ENCODE measurements at places on chromosomes 7 and 10.

DNA sequence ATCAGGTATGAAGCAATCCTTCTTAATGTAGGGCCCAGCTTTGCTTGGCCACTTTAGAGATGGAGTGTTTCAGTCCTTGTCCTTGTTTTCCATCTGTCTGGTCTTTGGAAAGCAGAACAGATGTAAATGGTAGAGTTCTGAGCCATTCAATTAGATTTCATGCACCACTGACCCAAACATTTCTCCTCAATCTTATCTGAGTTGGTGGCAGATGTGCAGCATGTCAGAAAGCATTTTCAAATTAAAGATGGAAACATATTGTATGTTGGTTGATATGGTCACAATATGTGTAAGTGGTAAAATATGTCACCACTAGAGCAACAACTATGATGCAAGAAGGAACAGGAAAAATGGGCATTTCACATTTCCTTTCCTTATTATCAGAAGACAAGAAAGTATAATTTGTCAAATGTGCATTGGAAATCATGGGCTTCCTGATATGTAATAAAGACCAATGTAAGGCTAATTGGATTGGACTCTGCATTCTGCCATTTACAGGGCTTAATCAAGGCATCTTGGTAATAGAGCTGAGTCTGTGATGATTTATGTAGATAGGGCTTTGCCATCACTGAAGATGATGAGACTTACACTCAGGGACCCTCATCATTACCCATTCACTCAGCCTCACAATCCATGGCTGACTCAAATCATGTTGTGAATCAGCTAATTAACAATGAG, 750.7 kb downstream of the NRG3 start:
- DNase-seq, result no peak

GRCh38 chr10:11373717-11374171, 237.7 kb downstream of the USP6NL start:
- no peak for DNase-seq

- no peak for DNase-seq
Measured at GRCh38 chr7:42097752-42098151, 139.3 kb downstream of the GLI3 start.

GRCh38 chr10:24215603-24216002, 6.7 kb downstream of the KIAA1217 start:
- no peak for DNase-seq

DNA sequence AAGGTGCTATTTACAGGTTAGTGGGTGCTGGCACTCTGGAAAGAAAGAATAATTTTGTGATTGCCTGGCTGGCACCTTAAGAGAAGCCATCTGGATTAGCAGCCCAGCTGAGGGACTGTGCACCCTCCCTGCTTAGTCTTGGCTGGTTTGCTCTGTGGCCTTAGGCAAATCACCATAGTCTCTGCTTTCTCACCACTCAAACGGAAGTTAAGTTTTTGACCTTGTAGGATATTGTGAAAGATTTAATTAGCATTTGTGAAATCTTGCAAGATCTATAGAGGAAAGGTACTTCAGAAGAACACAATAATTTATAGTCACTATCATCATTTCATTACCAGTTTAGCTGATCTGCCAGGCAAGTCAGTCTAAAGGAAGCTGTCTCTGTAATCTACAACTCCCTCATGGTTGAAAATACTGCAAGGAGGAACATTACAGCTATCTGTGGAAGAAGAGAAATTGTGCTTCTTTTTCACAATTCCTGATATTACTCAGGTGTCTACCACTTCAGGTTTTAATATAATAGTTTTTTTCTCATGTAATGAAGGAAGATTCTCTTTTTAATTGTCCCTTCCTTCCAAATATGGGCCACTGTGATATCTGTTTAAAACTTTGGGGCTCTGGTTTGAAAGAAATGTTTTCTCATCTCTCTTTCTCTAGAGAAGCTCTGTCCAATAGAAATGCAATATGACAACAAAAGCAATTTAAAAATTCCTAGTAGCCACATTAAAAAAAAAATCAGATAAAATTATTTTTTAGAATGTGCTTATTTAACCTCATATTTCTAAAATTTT, 219.6 kb downstream of the PTEN start:
- DNase-seq, result no peak

- no peak for DNase-seq
Measured at GRCh38 chr10:30028738-30029030, 30.7 kb downstream of the JCAD start.

- DNase-seq, result no peak
Measured at GRCh38 chr10:55747244-55747643, 613.8 kb downstream of the ZWINT start.

DNA sequence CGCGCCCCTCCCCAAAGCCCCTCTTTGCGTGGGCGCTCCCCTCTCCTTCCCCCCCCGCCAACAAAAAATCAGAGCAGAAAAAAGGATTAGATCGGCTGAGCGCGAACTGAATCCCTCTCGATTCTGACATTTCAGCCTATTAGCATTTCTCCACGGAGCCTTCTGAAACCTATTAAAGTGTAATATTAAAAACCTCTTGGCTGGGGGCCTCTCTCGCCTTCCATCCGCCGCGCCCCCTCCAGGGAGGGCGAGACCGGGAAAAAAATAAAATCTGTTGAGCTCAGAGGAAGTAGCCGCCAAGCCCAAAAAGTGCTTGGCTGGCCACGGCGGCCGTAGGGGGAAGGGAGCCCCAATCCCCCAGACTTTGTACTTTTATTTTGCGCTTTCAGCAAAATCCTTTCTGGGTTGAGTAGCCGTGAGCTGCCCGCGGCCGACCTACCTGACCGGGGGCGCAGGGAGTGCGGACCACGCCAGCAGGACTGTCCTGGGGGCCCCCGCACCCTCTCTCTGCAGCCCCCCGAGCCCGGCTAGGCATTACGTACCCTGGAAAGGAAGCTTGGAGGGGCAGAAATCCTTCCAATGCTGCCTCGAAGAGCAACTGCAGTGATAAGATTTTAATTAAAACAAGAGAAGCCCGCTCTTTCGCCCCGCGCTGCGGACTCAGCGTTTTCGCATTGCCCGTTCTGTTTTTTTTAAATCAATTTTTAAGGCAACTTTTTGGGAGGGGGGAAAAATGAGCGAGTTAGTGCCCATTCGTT, 1.3 kb upstream of the TNRC18 start:
- peak; percentile 85 for DNase-seq

- DNase-seq, result no peak
Measured at GRCh38 chr10:132105302-132105995, 39.7 kb downstream of the JAKMIP3 start.

DNA sequence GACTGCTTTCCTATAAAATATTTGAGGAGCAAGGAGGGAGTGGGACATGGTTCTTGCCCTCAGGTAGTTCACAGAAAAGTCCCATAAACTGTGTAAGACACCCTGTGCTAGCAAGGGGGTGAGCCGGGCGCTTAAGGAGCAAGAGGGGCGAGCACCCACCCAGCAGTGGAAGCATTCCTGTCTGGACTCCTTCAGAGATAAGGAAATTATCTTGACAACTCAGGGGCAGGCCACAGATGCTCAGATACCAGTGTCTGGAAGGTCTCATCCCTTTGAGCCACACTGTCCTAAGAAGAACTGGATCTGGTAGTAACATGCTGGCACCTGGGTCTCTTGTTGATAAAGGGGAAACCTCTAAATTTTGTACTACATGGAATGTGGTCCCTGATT, 54.1 kb downstream of the DAGLB start:
- no peak for DNase-seq

DNA sequence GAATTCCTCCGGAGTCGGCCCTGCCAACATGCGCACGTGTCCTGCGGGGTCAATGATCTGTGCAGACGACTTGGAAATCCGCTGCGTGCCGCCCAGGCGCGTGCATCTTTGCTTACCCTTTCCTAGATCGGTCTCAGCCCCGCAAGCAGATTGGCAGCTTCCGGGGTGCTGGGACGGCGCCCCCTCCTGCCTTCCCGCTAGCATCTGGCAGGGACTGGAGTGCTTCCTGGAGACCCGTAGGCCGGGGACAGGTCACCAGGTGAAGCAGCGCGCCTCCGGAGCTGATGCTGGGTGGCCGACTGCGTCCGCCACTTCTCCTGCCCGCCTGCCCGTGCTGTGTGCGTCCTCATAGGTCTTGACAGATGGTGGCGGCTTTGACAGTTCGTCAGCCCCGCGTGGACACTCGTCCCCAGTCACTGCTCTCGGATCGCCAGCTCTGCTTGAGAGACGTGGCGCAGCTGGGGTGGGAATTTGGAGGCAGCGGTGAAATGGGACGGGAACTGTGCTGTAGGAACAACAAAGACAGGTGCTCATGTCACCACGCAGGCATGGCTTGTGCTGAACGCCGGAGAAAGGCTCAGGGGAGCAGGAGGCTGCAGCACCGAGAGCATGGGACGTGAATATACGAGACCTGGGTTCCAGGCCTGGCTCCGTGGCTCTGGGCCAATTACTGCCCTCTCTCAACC, 21.9 kb upstream of the KCNK18 start:
- DNase-seq, result peak; percentile 53

GRCh38 chr10:107687701-107688100, 523.2 kb upstream of the SORCS1 start:
- DNase-seq, result no peak

GRCh38 chr10:99484626-99485581, 47.8 kb upstream of the NKX2-3 start:
- DNase-seq, result no peak

- no peak for DNase-seq
Measured at GRCh38 chr7:51255536-51256208, 60.9 kb downstream of the COBL start.

- no peak for DNase-seq
Measured at GRCh38 chr7:124777268-124777667, 11.7 kb upstream of the GPR37 start.

DNA sequence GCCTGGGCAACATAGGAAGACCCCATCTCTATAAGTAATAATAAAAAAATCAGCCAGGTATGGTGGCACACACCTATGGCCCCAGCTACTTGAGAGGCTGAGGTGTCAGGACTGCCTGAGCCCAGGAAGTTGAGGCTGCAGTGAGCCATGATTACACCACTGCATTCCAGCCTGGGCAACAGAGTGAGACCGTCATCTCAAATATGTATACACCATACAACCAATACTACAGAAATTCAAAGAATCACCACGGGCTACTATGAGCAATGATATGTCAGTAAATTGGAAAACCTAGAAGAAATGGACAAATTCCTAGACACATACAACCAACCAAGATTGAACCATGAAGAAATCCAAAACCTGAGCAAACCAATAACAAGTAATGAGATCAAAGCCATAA, 60.3 kb upstream of the ZC3HAV1 start:
- DNase-seq, result no peak

DNA sequence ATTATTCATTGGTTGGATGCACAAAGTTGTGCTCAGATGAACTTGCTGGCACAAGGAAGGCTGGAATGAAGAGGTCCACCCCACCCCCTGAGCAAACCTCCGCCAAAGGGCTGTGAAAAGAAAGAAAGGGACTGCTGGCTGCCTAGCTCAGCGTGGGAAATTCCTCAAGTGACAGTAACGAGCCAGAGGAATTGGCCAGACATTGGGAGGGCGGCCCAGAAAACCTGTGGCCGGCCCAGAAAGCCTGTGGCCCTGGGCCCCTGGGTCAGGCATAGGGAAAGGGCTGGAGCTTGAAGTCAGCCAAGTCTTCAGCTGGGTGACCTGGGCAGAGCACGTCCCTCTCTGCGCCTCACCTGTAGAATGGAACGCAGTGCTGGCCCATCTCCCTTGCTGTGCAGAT, 30.6 kb upstream of the CTBP2 start:
- no peak for DNase-seq

GRCh38 chr7:153832160-153832559, 220.0 kb upstream of the DPP6 start:
- DNase-seq, result no peak

- DNase-seq, result no peak
Measured at GRCh38 chr7:41420421-41420820, 282.5 kb downstream of the INHBA start.

DNA sequence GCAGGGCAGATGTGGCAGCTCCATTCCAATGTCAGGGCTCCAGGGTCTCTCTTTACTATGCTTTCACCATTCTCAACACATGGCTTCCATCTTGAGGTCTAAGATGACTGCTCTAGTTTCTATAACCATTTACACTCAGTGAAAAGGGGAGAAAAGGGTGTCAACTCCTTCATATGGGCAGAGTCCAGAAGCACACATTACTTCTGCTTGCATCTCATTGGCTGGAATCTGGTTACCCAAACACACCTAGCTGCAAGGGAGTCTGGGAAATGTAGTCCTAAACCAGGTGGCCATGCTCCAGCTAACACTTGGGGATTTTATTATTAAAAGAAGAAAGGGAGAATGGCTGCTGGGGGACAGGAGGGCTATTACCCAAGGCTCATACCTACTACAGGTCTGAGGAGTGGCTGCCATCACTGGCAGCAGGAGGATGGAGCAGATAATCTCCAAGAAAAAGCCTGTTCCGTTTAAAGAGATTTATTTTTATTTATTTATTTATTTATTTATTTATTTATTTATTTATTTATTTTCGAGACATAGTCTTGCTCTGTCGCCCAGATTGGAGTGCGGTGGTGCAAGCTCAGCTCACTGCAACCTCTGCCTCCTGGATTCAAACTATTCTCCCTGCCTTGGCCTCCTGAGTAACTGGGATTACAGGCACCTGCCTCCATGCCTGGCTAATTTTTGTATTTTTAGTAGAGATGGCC, 29.1 kb upstream of the LBX1 start:
- no peak for DNase-seq

- DNase-seq, result no peak
Measured at GRCh38 chr10:68647672-68648341, 73.2 kb upstream of the CCAR1 start.

- no peak for DNase-seq
Measured at GRCh38 chr10:53622201-53622600, 849.6 kb upstream of the MBL2 start.

DNA sequence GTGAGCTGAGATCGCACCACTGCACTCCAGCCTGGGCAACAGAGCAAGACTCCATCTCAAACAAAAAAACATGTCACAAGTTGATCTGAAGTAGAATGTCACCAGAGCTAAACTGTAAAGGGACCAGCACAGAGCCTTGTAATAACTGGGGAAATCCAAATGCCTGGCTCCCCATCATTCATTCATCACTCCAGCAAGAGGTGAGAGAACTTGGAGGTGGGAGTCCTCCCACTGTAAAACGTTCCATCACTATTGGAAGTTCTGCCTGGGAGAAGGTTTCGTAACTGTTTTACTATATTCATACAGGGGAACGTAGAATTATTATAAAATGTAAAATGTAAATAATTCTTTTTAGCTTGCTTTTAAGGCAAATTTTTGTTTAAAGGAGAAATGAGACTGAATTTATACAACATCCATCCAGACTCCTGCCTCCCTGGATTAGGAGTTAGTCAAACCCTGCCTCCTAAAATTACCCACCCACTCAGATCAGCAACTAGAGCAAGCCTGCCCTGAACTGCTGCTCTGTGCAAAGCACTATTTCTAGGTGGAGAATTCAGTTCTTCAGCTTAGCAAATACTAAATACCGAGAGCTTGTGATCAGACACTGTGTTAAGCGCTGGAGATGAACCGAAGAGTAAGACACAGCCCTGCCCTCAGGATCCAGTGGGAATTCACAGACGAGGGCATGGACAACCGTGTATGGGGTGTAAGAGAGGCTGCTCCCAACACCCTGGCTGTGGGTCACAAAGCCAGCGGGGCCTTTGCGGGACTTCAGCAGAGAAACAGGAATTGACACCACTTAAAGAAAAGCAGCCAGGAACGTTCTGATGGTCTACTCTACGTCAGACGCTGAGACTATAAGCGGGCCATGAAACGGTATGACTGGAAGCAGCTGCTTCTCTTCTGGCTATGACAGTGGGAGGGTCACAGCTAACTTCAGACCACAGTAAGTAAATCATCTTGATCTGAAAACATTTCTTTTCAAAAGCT, 208.3 kb downstream of the ZMYND11 start:
- DNase-seq, result peak; percentile 26

Measured in right forelimb (tissue), 1 donor.